NCI-H1048 (cell line): ENCODE measurements at places on chromosomes 12 and 14.

GRCh38 chr14:23559010-23559925 lies 3.2 kb downstream of the THTPA start:
- no peak for DNase-seq

- DNase-seq = no peak
These were observed 94.7 kb downstream of the GALC start for GRCh38 chr14:87898301-87898700.

GRCh38 chr12:118052324-118053070 lies 8.5 kb downstream of the WSB2 start:
- no peak for DNase-seq

DNA sequence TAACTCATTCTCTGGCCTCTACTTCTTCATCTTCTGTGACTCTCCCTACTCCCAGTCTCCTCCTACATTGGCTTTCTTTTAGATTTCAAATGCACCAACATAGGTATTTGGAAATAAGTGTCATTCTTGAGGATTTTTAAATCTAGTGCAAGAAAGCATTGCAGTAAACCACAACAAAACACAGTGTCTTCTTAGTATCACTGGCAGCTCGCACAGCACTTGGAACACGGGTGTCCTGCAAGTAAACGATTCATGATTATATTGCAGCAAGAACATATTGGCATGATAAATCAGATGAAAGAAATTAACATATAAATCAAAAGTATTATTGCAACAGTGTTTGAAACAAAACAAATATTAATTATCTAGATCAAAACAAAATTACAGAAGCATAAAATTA lies 45.6 kb downstream of the MAGOHB start:
- DNase-seq = no peak

DNA sequence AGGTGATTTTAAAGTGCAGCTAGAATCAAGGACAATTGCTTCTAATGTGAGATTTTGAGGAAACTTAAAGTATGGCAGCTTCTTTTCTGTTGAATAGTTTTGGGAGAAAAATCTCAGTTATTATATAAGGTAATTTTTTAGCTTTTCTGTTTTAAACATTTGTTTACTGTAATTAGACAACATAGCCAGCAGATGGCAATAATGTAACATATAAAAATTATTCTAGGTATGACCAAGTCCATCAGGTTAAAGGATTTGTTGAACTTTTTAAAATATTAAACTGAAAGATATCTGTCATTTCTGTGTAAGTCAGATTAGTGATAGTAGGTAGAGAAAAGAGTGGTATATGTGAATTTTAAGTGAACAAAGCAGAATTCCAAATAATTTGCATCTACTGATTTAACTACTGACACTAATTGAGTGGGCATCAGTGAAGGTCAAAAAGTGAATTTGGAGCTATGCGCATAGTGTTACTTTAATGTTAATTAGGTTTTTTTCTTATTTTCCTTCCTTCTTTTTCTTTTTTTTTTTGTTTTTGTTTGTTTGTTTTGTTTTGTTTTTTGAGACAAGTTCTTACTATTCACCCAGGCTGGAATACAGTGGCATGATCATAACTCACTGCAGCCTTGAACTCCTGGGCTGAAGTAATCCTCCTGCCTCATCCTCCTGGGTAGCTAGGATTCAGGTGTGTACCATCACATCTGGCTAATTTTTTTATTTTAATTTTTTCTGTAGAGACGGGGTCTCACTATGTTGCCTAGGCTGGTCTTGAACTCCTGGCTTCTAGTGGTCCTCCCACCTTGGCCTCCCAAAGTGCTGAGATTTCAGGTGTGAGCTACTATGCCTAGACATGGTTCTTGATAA lies 18.6 kb downstream of the PRORP start:
- no peak for DNase-seq

GRCh38 chr14:31449136-31449535 lies 8.2 kb downstream of the DTD2 start:
- DNase-seq = no peak

- no peak for DNase-seq
These were observed 76.8 kb downstream of the CRADD start for GRCh38 chr12:93753838-93754429.

DNA sequence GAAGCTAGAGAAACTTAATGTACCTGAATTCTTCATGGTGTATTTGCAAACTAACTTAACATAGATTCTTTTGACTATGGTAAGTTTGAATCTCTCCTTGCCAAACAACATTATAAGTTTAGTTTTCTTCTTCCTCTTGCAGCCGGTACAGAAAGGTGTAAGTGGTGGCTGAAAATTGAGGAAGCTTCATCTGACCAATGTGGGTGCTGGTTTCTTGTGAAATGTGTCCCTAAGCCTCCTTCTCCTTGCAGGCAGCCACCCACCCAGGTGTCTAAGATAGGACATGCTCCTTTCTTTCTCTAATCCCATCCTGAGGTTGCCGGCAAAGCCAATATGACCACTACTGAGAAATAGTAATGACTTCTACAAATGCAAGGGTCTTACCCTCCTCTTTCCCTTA lies 20.6 kb downstream of the GSG1 start:
- DNase-seq = no peak

- no peak for DNase-seq
These were observed 11.1 kb downstream of the GPR84 start for GRCh38 chr12:54352891-54353874.

DNA sequence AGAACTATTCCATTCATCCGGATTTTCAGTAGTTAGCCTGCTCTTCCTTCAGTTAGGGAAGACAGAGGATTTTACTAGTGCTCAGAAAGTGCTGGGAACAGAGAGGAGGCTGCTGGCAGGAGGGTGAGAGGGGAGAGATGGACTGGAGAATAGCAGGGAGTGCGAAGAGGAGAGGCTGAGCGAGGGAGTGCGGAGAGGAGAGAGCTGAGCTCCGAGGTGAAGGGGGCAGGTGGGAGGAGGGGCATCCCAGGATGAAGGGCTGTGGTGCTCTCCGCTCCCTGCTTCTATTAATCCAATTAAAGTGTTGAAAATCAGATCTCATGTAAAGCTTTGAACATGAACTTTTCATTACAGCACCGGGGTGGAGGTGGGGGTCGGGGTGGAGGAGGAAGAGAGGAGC lies 20.4 kb upstream of the SMOC1 start:
- DNase-seq = no peak

- DNase-seq = no peak
These were observed 678.6 kb downstream of the BCL11B start for GRCh38 chr14:98593361-98593761.

GRCh38 chr12:18479256-18479655 lies 217.9 kb downstream of the PIK3C2G start:
- no peak for DNase-seq

DNA sequence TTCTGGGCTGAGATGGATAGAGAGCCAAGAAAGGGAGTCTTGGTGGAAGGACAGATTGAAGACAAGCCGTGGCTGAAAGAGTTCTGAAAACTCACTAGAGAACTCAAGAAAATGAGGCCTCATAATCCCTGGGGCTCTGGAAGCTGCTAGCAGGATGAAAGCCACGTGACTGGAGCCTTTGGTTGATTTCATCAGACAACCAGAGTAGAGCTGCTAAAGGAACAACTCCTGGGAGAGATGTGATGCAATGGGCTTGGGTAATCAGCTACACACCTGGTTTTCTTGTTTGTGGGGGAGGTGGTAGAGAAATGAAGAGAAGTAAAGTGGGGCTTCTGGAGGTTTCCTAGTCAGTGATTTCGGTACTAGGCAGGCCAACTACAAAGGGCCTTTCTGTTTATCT lies 13.4 kb downstream of the CSRNP2 start:
- DNase-seq = no peak
